ENCODE measurements at places on chromosomes 12 and 14.
A peak's percentile ranks its signal among the peaks of the same experiment; 100 is the strongest.

GRCh38 chr12:41497409-41497808, 309.3 kb downstream of the PDZRN4 start:
- no peak for DNase-seq

- DNase-seq, result no peak
These were observed 683.4 kb downstream of the GALC start for GRCh38 chr14:87309557-87309956.

DNA sequence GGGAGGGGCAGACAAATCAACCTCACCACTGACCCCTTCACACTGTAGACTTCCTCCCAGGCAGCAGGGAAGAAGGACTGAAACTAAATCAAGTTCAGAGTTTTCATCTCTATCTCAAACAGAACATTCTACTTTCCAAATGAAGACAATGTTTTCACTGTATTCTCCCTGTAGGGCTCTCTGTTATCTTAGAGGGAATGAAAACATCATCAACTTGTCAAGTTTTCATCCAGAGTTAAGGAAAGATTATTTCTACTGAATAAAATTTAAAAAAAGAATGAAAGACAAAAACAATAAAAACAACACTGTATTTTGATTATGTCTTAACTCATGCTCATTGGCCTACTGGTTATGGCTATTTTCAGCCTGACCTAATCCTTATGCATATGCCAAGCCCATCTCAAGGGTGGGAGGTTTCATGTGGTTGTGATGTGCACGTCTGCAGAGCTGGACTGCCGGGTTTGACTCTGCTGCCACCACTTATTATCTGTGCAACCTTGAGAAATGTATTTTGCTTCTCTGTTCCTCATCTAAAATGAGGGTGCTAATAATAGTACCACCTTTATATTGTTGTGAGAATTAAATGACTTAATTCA, 152.0 kb upstream of the AVPR1A start:
- no peak for DNase-seq

- DNase-seq, result peak; percentile 92
These were observed 133.1 kb downstream of the TMEM30B start for GRCh38 chr14:61147831-61148549.

Measured in fibroblast of skin of right biceps (primary cell).